ENCODE measurements at places on chromosomes 2 and 18.

- H3K4me3 ChIP-seq = no peak overlapping the region
- DNase-seq = no peak
- no peaks in the 10 kb centered on the region for H3K4me1 ChIP-seq
- H3K27me3 ChIP-seq = no peaks in the 10 kb centered on the region
Measured at GRCh38 chr2:191209340-191209739, 35.9 kb upstream of the MYO1B start.

GRCh38 chr2:23708771-23709170, 218.2 kb downstream of the ATAD2B start:
- H3K4me1 ChIP-seq = no peaks in the 10 kb centered on the region
- H3K4me3 ChIP-seq = no peak overlapping the region
- H3K27ac ChIP-seq = no peak overlapping the region
- H3K36me3 ChIP-seq = peaks cover 52% of the 10 kb centered on the region
- DNase-seq = no peak

- H3K4me3 ChIP-seq = no peak overlapping the region
- no peak overlapping the region for H3K27ac ChIP-seq
- H3K36me3 ChIP-seq = no peaks in the 10 kb centered on the region
Measured at GRCh38 chr2:44972771-44973535, 31.5 kb downstream of the SIX3 start.

GRCh38 chr2:37415128-37415820, 70.8 kb downstream of the QPCT start:
- no peaks in the 10 kb centered on the region for H3K4me1 ChIP-seq
- H3K27ac ChIP-seq = no peak overlapping the region
- H3K4me3 ChIP-seq = no peak overlapping the region
- no peaks in the 10 kb centered on the region for H3K36me3 ChIP-seq
- no peaks in the 10 kb centered on the region for H3K27me3 ChIP-seq

DNA sequence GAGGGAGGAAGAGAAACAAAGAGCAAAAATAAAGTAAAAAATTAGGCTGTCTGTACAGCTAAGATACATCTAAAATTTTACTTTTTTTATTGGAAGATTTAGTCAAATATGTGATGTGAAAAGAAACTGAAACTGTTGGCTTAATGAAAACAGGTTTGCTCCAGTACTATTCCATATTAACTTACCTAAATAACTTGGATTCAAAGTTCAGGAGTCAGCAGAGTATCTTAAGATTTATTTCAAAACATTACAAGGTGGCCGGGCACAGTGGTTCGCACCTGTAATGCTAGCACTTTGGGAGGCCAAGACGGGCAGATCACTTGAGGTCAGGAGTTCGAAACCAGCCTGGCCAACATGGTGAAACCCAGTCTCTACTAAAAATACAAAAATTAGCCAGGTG, 197.9 kb downstream of the PDE11A start:
- H3K27me3 ChIP-seq = no peaks in the 10 kb centered on the region
- DNase-seq = no peak
- no peak overlapping the region for H3K4me3 ChIP-seq
- H3K4me1 ChIP-seq = no peaks in the 10 kb centered on the region

GRCh38 chr2:239302083-239302807, 98.6 kb downstream of the HDAC4 start:
- DNase-seq = peak; percentile 49
- H3K4me3 ChIP-seq = no peak overlapping the region
- H3K27me3 ChIP-seq = no peaks in the 10 kb centered on the region

DNA sequence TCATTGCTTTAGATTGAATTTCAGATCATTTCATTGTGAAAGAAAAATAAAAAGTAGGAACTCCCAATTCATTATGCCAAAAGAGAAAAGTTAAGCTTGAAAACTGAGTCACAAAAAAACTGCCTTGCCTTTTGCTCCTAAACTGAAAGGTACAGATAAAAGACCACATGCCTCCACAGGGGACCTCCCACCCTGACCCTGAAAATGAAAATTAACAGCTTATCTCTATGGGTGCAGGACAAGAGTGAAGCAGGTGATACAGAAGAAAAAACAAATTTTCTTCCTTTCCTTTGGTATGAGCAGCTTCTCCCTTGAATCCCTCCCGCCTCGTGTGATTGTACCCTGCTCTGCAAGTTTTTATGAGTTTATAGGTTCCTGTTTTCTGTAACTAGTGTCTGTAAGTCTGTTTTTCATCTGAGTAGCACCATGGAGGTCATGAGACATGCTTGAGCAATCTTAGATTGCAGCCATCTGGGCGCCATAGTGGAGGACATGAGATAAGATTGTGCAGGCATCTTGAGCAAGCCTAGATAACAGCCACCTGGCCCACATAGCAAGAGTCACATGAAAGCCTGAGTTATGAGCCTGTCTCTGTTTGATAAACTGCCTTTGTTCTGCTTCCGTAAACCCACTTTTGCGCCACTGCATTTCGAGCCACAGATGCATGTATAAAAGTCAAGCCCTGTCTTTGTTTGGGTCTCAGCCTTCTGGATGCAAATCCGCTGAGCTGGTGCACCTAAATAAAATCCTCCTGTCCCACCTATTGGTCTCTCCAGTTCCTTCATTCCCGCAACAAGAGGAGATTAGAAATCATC, 56.2 kb upstream of the DYNC1I2 start:
- no peaks in the 10 kb centered on the region for H3K4me1 ChIP-seq
- no peak for DNase-seq
- H3K27ac ChIP-seq = no peak overlapping the region

DNA sequence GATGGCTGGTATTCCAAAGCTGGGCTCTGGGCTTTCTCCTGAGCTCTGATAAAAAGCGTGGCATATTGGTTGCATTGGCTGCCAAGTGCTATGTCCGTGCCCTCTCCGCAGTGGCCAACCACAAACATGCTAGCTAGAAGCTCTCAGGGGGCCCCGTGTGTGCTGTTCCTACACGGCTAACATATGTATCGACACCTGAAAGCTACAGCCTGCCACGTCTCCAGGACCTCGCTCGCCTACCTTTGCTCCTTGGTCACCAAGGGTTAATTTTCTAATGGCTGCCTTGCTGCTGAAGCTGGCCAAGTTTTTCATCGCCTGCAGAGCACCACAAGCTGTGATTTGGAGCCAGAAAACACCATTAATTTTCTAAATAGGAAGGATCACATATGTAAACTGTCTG, 888.4 kb downstream of the BCL11A start:
- no peak for DNase-seq
- H3K4me3 ChIP-seq = no peak overlapping the region
- no peaks in the 10 kb centered on the region for H3K27me3 ChIP-seq
- no peaks in the 10 kb centered on the region for H3K36me3 ChIP-seq
- no peak overlapping the region for H3K27ac ChIP-seq

GRCh38 chr2:232345251-232345650, 33.3 kb upstream of the ALPP start:
- no peak for DNase-seq
- H3K27ac ChIP-seq = no peak overlapping the region
- no peaks in the 10 kb centered on the region for H3K36me3 ChIP-seq
- no peak overlapping the region for H3K4me3 ChIP-seq
- peaks cover 8% of the 10 kb centered on the region for H3K4me1 ChIP-seq

- peaks cover 74% of the 10 kb centered on the region for H3K36me3 ChIP-seq
- no peak for DNase-seq
- H3K27me3 ChIP-seq = no peaks in the 10 kb centered on the region
- no peak overlapping the region for H3K27ac ChIP-seq
- no peak overlapping the region for H3K4me3 ChIP-seq
Measured at GRCh38 chr2:17713291-17713690, 40.3 kb downstream of the SMC6 start.

GRCh38 chr2:9761577-9761976, 81.7 kb upstream of the TAF1B start:
- H3K27me3 ChIP-seq = no peaks in the 10 kb centered on the region
- no peaks in the 10 kb centered on the region for H3K36me3 ChIP-seq
- H3K4me3 ChIP-seq = no peak overlapping the region
- no peak for DNase-seq
- no peak overlapping the region for H3K27ac ChIP-seq
- peaks cover 65% of the 10 kb centered on the region for H3K4me1 ChIP-seq

DNA sequence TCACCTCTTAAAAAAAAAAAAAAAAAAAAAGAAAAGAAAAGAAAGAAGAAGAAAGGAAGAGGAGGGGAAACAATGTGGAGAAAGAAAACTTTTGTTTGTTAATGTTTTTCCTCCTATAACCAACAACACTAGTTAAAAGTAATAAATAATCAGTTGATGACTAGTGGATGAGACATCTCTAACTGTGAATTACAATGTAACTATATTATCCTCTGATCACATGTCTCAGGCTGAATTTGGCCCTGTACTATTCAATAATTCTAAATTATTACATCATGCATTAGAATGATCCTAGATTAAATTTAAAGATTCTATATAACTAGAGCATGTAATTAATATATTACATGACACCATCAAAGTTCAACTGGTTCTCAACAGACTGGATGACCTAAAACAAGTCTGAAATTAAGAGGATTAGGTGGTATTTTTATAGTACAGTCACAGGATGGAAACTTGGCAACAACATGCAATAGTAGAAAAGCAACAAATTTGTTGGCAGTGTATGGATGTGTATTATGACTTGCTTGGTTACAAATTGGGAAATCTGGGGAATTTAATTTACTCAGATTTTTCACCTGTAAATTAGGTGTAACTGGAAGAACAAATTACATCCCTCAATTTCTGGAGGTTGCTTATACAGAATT, 269.3 kb upstream of the SETBP1 start:
- no peak overlapping the region for H3K4me3 ChIP-seq
- DNase-seq = no peak
- H3K36me3 ChIP-seq = no peaks in the 10 kb centered on the region
- no peaks in the 10 kb centered on the region for H3K27me3 ChIP-seq

- H3K27me3 ChIP-seq = peaks cover 4% of the 10 kb centered on the region
- H3K27ac ChIP-seq = no peak overlapping the region
- no peaks in the 10 kb centered on the region for H3K36me3 ChIP-seq
- no peak for DNase-seq
Measured at GRCh38 chr2:222000326-222000725, 298.5 kb downstream of the PAX3 start.

DNA sequence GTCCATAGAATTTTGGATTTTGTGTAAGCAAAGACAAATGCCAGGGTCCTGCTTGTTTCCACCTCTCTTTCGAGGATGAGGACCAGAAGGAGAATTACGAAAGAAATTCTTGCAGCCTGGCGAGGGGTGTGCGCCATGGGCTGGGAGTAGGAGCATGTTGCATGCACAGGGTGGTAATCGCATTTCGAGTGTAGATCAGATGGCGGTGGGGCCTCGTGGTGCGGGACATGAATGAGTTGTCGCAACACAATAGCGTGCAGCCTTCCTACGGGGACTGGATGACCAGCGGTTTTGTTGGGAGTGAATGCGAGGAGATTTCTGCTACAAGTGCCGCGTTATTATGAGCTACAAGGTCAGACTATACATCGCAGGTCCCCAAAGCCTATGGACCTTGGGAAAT, 4.2 kb upstream of the EN1 start:
- H3K36me3 ChIP-seq = no peaks in the 10 kb centered on the region
- no peak for DNase-seq
- H3K27me3 ChIP-seq = peaks cover 99% of the 10 kb centered on the region
- H3K4me1 ChIP-seq = peaks cover 34% of the 10 kb centered on the region

- H3K27ac ChIP-seq = no peak overlapping the region
- DNase-seq = no peak
- H3K4me1 ChIP-seq = no peaks in the 10 kb centered on the region
Measured at GRCh38 chr18:961644-962355, 57.1 kb downstream of the ADCYAP1 start.

GRCh38 chr18:44693030-44693784, 12.5 kb downstream of the SETBP1 start:
- H3K36me3 ChIP-seq = no peaks in the 10 kb centered on the region
- no peaks in the 10 kb centered on the region for H3K27me3 ChIP-seq
- peaks cover 33% of the 10 kb centered on the region for H3K4me1 ChIP-seq
- no peak for DNase-seq

DNA sequence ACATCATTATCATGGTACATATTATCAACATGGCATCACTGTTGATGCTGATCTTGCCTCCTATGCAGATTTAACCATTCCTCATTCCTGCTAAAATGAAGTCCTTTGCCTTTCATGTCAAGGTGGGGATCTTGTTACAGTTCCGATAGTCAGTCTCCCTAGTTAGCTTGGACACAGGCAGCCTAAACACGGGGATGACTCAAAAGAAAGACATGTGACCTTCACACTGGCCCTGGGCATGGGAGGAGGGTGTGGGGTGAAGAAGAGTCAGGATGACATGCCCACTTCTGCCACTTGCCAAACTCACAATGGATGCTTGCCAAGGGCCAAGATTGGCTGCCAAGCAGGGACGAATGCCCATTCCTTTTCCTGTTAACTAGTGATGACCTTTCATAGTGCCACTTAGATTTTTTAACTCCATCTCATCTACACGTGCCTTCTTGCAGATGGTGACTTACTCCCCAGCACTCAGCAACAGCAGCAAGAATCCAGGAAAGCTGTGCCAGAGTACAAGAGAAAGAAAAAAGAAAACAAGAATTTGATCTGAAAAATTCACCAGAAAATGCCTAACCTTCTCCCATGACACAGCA, 13.9 kb upstream of the SLC1A4 start:
- no peaks in the 10 kb centered on the region for H3K36me3 ChIP-seq
- no peaks in the 10 kb centered on the region for H3K27me3 ChIP-seq
- DNase-seq = no peak
- no peak overlapping the region for H3K27ac ChIP-seq
- peaks cover 18% of the 10 kb centered on the region for H3K4me1 ChIP-seq

GRCh38 chr2:4898706-4899105, 793.5 kb upstream of the SOX11 start:
- H3K4me1 ChIP-seq = no peaks in the 10 kb centered on the region
- no peaks in the 10 kb centered on the region for H3K27me3 ChIP-seq
- H3K36me3 ChIP-seq = no peaks in the 10 kb centered on the region
- no peak overlapping the region for H3K4me3 ChIP-seq

GRCh38 chr2:179860255-179861026, 971 bp downstream of the ZNF385B start:
- peaks cover 18% of the 10 kb centered on the region for H3K4me1 ChIP-seq
- peak overlapping the region; percentile 19 for H3K27ac ChIP-seq
- DNase-seq = peak; percentile 61
- H3K4me3 ChIP-seq = peak overlapping the region; percentile 67
- H3K36me3 ChIP-seq = no peaks in the 10 kb centered on the region
- H3K27me3 ChIP-seq = peaks cover 25% of the 10 kb centered on the region

- no peak overlapping the region for H3K27ac ChIP-seq
- no peaks in the 10 kb centered on the region for H3K4me1 ChIP-seq
- no peaks in the 10 kb centered on the region for H3K36me3 ChIP-seq
- H3K27me3 ChIP-seq = no peaks in the 10 kb centered on the region
Measured at GRCh38 chr18:26717123-26717719, 148.3 kb downstream of the AQP4 start.
